Kidney glomerular epithelial cell (primary cell): ENCODE measurements at places on chromosomes 3 and 15.

DNA sequence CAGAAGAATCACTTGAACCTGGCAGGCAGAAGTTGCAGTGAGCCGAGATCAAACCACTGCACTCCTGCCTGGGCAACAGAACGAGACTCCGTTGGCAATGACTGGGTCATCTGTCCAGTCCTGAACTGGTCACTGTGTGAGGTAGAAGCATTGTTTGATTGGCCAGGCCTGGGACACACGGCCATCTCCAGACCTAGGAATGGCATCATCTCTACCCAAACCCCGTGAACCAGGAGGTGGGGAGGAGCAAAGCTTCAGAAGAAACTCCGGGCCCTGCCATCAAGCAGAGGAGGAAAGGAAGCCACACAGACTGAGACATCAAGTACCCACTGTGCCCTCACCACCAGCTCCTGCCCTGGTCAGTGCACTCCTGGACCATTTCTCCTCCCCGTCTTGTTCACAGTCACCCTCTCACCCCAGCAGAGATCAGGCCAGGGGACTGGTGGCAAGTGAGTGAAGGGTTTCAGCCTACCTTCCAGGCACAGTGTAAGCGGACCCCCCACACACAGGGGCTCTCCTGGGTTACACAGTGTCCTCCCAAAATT is 31.6 kb downstream of the GOLGA6L2 start:
- no peak for DNase-seq

DNA sequence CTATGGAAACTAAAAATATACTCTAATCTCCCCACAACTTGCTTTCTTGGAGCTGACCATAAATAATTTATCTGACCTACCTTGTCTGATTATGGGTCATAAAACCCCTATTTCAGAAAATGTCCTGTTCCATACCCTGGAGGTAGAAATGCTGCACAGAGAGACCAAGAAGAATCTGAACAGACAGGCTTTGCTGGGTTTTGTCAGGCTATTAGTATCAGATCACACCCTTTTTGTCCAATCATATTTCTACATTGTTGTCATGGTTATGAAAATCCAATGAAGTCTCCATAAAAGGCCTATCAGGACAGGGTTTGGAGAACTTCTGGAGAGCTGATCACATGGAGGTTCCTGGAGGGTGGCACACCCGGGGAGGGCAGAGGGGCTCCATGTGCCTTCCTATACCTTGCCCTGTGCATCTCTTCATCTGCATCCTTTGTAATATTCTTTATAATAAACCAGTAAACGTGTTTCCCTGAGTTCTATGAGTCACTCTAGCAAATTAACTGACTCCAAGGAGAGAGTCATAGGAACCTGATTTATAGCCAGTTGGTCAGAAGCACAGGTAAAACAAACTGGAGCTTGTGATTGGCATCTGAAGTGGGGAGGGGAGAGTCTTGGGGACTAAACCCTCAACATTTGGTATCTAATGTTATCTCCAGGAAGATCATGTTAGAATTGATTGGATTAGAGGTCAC is 58.1 kb downstream of the NGLY1 start:
- DNase-seq, result no peak

DNA sequence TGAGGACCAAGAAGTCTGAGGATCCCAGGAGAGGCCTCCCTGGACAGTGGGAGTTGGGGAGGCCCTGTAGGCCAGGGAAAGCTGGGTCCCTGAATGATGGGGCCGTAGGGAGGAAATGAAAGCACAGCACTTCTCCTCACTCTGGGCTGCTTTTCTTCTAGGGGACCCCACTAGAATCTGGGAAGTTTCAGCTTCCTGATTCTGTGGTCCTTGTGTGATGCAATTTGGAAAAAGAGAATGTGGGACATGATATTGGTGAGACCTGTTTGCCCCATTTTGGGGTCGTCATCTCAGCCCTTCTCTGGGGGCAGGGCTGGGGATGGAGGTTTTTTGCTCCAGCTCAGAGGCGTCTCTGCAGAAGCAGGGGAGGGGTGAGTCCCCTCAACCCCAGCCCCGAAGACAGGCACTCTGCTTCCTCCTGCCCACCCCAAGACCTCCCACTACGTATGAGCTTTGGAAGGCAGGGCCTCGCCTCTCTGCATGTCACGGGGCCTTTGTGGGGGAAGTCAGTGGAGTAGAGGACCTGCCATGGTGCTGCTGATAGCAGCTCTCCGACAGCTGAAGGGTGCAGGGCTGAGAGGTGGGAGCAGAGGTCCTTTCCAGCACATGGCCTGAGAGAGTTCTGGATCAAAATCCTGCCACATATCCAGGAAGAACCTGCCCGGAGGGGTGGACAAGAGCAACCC is 1.5 kb upstream of the SNX22 start:
- no peak for DNase-seq

DNA sequence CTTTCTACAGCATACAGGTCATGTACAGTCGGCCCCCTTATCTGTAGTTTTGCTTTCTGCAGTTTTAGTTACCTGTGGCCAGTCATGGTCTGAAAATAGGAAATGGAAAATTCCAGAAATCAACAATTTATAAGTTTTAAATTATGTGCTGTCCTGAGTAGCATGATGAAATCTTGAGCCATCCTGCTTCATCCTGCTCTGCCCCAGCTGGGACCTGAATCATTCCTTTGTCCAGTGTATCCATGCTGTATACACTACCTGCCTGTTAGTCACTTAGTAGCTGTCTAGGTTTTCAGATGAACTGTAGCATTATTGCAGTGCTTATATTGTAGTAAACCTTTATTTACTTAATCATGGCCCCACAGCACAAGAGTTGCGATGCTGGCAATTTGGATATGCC is 44.8 kb downstream of the AP4E1 start:
- peak; percentile 3 for DNase-seq

DNA sequence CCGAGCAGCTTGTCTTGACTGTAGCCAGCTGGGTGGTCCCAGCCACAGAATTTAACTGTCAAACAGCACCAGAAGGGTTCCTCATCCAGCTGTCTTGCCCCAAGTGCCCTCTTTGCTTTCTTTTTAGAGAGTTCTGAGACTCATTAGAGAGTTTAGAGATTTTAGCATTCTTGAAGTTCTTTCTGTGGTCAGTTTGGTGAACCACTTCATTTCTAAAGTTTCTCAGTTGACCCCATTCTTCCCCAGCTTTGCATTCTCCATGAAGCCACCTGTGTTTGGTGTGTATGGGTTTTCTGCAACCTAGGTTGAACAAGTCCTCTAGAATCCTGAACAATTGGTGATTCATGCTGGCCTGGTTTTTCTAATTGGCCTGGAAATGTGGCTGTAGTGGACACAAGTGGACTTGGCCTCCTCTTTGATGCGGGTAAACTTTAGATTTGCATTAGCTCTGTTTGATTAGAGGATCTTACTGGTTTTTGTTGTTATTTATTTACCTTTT is 33.7 kb downstream of the FLNB start:
- DNase-seq, result peak; percentile 68

DNA sequence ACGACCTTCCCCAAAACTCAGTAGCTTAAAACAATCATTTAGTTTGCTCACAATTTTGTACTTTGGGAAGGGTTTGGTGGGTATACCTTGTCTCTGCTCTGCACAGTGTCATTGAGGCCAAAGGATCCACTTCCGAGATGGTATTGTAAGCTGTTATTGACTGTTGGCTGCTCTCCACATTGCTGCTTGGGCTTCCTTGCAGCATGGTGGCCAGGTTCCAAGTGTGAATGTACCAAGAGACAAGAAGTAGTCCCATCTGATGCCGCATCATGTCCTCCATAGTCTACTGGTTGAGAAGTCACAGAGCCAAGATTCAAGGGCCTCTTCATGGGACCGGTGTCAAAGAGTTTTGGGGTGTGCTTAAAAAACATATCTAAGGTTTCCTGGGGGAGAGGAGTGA is 268.5 kb downstream of the PLCL2 start:
- DNase-seq, result no peak

DNA sequence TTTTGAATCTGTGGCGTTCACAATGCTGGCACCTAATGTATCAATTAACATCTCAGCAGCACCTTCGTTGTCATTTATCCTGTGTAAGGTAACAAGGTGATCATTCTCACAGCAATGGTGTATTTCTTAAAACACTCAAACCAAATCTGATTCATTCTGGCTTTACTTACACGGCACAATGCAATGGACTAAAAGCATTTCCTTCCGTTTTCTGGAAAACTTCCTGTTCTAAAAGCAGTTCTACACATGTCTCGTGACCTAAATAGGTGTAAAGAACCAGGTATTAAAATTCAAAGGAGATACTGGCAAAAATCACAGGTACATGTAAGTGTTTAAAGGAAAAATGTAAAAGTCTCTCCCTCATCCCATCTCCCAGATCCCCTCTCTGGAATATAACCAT is 77.8 kb downstream of the BTD start:
- no peak for DNase-seq
